K562 (cell line): ENCODE measurements at places on chromosomes 6 and 20. TPM values are rescaled to one million over a fixed set of nuclear protein-coding genes. Genes with fewer than 3 reads are reported as not detected.
A peak's percentile ranks its signal among the peaks of the same experiment; 100 is the strongest.

NHSL1 gene
- 0.01 TPM in 1 of 2 replicates, not detected in the other for polyA plus RNA-seq

POLR1H gene
- 121 and 149 TPM in 2 replicates for polyA plus RNA-seq

SMLR1 gene
- polyA plus RNA-seq, result not detected in 2 replicates

COL10A1 gene
- polyA plus RNA-seq, result not detected in 2 replicates

- no peak for DNase-seq
Observed at GRCh38 chr20:37502654-37503053, 18.4 kb upstream of the NNAT start.

GRCh38 chr6:119791736-119792135 lies 442.2 kb upstream of the MAN1A1 start:
- no peak for DNase-seq

- no peak for DNase-seq
Observed at GRCh38 chr20:63133481-63134091, 82.3 kb downstream of the YTHDF1 start.

DNA sequence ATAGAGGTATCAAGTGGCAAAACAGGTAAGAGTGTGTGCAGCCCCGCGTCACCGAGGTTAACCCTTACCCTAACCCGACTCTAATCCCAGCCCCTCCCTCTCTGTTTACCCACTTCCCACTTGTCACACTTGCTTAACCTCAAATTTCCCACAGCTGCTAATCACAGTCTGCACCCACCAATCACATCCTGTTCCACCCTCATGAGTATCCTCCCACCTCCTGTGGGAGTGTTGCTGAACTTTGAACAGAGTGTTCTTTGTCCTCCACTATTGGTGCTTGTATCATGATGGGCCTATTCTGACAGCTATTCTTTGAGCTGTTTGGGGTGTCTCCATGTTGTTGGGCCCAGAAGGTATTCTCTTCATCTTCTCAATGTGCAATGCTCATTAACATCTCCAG lies 487.8 kb downstream of the PTPRT start:
- no peak for DNase-seq

GRCh38 chr6:13908955-13909381 lies 15.8 kb upstream of the RNF182 start:
- DNase-seq, result peak; percentile 86

GRCh38 chr6:162705736-162706135 lies 21.8 kb downstream of the PRKN start:
- no peak for DNase-seq

- DNase-seq, result no peak
Observed at GRCh38 chr6:106167096-106167814, 81.1 kb downstream of the PRDM1 start.

- no peak for DNase-seq
Observed at GRCh38 chr6:57262488-57262887, 40.4 kb upstream of the RAB23 start.
